ENCODE measurements at places on chromosomes 6 and 20. TPM values are rescaled to one million over a fixed set of nuclear protein-coding genes. Genes with fewer than 3 reads are reported as not detected.

- no peak for DNase-seq
Observed at GRCh38 chr6:104589940-104590339, 269.8 kb downstream of the HACE1 start.

DNA sequence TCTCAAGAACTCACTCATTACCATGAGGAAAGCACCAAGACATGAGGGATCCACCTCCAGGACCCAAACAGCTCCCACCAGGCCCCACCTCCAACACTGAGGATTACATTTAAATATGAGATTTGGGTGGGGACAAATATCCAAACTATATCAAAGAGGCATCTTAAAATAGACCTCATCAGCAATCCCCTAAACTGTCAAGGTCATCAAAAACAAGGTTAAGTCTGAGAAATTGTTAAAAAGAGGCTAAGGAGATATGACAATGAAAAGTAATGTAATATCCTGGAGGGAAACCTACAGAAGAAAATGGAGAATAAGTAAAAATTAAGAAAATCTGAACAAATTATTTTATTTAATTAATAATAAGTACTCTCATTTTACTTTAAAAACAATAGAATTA lies 922.3 kb downstream of the HACE1 start:
- no peak for DNase-seq

DNA sequence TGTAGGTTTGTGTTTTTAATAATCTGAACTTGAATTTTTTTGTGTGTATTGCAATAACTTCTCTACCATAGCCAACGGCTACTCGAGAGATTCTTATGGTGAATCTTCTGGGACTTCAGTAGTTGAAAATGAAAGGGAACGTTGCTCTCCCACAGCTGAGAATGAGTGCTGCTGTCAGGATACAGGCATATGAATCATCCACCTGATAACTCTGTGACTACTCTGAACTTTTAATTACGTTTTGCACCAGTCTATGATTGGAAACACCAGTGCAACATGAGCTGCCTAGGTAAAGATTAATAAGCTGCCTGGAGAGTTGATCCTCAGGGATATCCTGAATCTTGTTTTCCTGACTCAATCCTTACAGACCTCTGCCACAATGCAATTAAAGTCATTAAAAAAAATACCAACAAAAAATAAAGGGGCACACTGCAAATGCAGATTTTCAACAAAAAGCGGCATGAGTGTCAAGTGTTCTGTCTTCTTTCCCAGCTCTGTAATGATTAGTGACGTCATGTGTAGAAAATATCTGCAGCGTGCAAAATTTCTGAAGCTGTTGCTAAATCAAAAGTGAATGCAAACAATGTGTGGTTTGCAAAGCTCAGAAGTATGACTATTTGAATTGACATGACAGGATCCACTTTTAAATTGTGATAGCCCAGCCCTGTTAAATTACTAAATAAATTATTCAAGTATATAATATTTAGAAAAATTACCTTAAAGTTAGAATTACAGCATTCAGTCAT lies 432.2 kb downstream of the HTR1B start:
- no peak for DNase-seq

DNA sequence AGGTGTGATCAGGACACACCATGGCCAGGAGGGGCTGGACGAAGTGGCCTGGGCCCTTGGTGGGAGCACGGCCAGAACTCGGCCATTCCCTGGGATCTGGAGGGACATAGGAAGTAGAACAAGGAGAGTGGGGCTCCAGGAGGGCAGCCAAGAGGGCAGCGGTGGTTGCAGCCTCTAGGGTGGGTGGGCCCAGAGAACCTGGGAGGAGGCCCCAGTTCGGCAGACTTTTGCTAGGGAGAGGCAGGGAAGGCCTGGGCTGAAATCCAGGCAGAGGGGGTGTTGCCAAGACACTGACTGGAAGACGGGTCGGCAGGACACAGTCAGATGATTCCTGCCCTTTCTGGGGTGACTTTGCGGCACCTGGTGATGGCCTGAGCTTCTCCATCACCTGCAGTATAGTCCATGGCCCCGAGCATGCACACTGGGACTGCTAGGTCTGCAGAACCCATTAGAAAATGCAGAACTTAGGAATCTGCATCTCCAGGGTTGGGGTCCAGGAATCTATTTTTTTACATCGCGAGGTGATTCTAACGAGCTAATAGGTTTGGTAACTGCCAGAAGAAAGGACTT lies 224.8 kb downstream of the SYNDIG1 start:
- DNase-seq: no peak

DNA sequence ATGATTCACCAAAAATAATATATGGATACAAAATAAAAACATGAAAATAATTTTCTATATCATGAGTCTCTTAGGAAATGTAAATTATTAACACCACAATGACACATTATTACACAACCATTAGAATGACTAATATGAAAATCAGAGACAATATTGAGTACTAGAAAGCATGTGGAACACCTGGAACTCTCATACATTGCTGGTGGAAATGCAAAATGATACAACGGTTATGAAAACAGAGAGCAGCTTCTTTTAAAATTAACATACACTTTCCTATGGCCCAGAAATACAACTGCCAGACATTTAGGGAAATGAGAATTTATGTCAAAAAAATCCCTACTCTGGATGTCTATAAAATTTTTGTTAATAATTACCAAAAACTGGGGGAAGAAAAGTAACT lies 853.3 kb upstream of the MAN1A1 start:
- no peak for DNase-seq

DNA sequence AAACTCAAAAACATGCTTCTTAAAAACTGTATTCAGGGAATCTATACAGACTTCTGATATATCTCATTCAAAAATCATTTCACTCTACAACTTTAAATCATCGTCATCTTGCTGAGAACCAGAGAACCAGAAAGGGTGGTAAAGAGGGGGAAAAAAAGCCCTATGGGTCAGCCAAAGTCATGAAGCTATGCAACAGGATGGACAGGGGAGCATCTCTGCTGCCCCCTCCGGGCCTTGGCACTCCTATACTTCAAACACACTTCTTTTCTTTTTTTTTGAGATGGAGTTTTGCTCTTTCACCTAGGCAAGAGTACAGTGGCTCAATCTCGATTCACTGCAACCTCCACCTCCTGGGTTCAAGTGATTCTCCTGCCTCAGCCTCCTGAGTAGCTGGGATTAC lies 73.5 kb upstream of the NFATC2 start:
- DNase-seq: no peak

The CRISP2 gene
- total RNA-seq: not detected

The PPIL1 gene
- total RNA-seq: 23.8 TPM

All from right lobe of liver (tissue), 6 donors.